ENCODE measurements at places on chromosomes 6 and 20.

GRCh38 chr6:79453558-79454042, 83.6 kb downstream of the LCA5 start:
- DNase-seq, result no peak

GRCh38 chr6:42212442-42212841, 5.2 kb downstream of the MRPS10 start:
- DNase-seq, result no peak

DNA sequence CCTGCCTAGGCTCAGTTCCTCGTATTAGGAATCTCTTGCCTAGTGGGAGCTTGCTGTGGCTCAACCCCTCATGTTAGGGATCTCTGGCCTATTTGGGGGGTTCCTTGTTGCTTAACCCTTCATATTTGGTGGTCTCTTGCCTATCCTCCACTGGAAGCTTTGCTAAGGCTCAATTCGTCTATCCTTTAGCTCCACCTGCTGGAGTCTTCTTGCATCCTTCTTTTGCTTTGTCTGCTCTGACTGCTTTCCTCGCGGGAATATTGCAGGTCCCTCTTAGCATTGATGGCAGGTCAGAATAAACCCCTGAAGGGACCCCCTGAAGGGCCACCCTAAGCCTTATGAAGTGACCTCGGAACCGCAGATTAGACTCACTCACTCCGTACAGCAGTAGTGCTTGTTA, 203.0 kb upstream of the TBX18 start:
- DNase-seq, result peak; percentile 38

GRCh38 chr20:37552415-37552814, 24.7 kb upstream of the BLCAP start:
- no peak for DNase-seq

- DNase-seq, result no peak
Observed at GRCh38 chr6:52538901-52539354, 37.9 kb downstream of the TRAM2 start.

All from Jurkat, Clone E6-1 (cell line).